ENCODE measurements at places on chromosomes 1 and 21.

GRCh38 chr1:53324321-53324720 is 3.5 kb downstream of the LRP8 start:
- DNase-seq = no peak

DNA sequence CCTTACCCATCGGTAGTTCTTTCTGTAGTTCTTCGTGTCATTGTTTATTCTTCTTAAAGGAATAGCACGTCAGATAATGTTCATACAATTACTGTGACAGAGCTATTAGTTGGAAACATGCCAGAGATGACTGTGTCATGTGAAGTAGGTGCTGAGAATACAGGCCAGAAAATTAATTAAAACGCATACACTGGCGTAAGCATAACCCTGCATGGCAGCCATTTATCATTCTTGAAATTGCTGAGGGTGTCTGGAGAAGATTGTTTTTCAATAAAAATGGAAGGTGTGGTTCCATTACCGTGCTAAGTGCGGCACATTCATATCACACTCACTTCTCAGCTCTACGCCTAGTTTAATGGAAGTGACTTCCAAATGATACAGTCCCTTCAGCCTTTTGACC is 7.8 kb downstream of the ETS2 start:
- DNase-seq = no peak

DNA sequence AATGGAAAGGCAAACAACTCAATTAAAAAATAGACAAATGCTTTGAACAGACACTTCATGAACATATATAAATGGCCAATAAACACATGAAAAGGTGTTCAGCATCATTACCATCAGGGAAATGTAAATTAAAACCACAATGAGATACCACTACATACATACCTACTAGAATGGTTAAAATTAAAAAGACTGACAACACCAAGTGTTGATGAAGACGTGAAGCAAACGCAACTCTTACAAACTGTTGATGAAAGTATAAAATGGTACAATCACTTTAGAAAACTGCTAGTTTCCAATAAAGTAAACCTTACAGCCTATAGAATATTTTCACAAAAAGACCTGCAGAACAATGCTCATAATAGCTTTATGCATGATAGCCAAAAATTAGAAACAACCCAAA is 10.1 kb downstream of the EIF2B3 start:
- no peak for DNase-seq

DNA sequence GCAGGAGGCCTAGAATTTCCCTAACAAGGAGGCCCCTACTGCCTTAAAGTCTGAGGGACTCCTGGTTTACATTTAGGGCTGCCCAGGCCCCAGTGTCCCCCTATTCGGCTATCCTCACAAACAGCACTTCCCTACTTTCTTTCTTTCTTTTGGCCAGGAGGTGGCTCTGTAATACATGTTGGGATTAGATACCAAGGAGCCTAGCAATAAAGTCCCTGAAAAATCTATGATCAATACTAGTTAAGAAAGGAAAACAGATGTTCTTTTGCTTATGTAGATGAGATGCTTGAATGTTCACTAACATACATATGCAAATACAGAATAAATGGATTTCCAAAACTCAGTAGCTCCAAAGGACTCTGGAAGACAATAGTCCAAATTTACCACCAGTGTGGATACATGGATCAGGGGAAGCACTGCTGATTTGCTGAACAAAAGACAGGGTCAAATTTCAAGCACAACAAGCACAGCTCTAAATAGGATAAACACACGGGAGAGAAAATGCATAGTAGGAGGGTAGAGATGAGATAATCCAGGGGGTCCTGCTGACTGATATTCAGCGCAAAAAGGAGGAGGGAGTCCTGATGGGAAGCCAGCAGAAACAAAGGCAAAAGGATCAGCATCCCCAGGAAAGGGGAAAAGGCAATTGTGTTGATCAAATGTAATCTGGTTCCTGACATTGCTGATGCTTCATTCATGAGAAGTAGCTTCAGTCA is 240.0 kb downstream of the NUF2 start:
- DNase-seq = peak; percentile 33

GRCh38 chr1:41481109-41481775 is 3.2 kb downstream of the EDN2 start:
- DNase-seq = no peak

DNA sequence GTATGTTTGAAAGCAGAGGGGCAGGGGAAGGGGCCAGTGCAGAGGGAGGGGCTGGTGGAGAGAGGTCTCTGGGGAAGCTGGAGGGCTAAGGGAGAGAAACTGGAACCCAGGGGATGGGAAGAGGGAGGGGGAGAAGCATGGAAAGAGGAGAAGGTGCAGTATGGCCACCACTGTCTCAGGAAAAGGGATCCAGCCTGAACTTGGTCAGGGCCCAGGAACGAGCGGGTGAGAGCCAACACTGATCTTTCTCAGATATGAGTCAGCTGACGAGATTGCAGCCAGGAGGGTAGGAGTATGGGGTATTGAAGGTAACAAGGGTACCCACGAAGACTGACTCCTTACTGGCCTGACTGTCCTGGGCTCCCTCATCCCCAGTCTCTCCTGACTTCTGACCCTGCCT is 18.0 kb downstream of the TIE1 start:
- DNase-seq = no peak

DNA sequence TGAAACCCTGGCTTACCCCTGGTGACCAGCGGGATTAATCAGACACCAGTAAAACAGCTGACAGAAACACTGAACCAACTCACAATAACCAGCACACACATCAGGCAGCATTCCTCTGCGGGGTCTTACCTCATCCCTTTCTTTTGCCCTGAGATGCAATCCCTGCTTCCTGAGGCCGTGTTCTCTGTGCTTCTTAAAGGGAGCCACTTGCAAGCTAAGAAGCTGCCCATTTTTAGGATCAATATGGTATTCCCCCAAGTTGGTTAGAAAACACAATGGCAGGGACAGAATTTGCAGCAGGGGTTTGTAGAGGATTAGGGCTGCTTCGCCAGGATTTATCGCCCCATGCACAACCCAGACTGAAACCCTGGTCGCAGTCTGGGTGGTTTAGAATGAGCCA is 74.7 kb upstream of the OLIG2 start:
- no peak for DNase-seq

DNA sequence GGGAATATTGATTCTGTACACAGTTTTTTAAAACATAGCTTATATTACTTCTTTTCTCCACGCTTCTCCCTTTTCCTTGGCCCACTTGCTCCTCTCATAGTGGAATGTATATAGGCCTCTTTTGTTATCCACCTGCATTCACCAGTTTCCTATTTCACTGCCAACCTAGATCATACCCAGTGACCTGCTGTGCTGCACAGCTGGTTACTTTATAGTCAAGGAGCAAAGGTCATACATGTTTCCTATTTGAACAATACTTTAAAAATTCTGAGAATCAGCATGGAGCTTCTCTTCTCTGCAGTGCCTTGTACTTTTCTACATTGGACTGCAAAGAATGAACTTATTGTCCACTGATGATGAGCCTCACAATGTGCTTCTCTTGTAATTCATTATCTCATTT is 4.3 kb upstream of the SLC35D1 start:
- no peak for DNase-seq

DNA sequence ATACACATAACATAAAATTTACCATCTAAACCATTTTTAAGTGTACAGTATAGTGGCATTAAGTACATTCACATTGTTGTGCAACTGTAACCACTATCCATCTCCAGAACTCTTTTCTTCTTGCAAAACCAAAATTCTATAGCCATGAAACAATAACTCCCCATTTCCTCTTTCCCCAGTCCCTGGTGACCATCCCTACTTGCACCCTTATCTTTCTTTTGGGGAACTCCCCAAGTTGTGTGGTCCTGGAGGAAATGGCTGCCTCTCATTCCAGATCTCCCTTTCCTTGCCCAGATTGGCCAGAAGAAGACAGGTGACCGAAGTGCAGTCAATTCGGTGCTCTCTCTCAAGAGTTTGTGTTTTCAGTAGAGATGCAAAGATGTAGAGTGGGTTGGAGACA is 389.6 kb upstream of the C1orf87 start:
- DNase-seq = peak; percentile 13

- DNase-seq = no peak
Measured at GRCh38 chr1:83098131-83098530, 900.8 kb downstream of the TTLL7 start.

DNA sequence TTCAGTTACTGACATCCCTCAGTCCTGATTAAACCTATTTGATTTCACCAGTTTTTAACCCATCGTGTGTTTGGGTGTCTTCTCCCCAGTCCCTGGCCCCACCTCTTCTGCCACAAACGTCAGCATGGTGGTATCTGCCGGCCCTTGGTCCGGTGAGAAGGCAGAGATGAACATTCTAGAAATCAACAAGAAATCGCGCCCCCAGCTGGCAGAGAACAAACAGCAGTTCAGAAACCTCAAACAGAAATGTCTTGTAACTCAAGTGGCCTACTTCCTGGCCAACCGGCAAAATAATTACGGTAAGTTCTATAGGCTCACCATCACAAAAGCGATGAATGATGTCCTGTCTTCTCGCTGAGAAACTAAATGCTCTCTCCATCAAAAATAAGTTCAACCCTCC is 28.7 kb downstream of the NBPF3 start:
- DNase-seq = peak; percentile 78

- peak; percentile 51 for DNase-seq
Measured at GRCh38 chr1:241624935-241625334, 15.2 kb downstream of the CHML start.

DNA sequence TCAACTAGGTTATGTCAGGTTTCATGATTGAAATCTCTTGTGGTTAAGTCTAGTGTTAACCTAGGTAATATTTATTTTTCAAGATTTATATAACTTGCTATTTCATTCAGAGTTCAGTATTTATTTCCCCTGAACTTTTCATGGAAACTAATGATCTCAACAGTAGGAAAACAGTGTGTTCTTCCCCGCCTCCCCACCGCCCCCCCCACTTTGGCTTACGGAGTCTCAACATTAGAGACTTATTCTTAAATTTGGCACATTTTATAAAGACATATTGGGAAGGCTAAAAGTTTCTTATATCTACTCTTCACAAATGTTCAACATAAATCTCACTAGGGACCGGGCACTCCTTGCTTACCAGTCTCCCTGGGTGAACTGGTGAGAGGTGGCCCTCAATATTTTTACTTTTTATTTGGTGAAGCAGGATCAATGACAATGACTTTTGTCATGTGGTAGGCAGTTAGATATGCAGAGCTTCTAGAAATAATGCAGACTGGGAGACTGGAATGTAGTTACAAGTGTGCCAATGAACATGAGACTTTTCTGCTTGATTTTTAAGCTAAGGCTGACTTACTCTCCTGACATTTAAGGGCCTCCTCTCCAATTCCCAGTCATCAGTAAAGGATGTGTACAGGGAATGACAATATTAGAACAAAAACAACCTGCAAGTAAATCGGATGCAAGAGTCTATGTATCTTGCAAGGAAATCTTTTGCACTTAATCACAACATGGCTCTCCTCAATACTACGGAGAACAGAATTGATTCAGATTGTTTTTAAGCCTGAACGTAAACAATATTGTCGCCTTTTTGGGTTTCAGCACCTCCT is 1.7 kb upstream of the MAN1A2 start:
- no peak for DNase-seq
